ENCODE measurements at places on chromosomes 1 and 21.

GRCh38 chr1:89837036-89837481 is 16.2 kb downstream of the LRRC8D start:
- no peak for DNase-seq

DNA sequence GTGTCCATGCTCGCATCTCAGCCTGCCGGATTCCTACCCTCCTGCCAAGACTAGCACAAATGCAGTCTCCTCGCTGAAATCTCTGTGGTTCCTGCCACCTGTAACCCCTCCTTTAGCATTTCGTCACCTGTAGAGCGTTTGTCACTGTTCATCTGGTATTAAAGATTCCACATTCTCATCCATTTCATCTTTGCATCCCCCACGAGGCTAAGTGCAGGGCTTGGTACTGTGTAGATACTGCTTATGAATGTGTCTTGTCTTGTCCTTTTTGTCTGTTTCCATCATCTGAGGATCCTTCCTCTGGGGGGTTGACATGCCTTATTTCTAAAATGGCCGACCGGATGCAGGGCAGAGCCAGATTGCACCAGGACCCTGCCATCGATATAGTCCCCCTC is 53.7 kb upstream of the DNAJC6 start:
- no peak for DNase-seq

DNA sequence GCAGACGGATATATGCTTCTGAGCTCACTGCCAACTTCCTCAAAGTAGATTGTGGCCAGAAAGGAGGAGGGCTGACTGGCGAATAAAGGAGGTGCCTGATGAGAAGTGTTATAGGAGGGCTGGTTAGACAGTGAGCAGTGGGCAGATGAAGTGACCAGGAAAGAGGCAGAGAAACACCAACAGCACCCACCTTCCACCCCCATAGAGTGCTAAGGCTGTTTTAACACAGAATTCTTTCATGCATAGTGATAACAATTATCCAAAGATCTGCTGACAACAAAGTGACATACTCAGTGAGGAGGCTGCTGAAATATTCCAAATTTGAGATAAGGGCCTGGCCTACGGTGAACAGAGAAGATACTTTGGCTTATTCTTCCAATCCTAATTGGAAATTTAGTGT is 21.2 kb upstream of the MTR start:
- no peak for DNase-seq

- no peak for DNase-seq
Observed at GRCh38 chr1:108862017-108862610, 5.2 kb upstream of the AKNAD1 start.

DNA sequence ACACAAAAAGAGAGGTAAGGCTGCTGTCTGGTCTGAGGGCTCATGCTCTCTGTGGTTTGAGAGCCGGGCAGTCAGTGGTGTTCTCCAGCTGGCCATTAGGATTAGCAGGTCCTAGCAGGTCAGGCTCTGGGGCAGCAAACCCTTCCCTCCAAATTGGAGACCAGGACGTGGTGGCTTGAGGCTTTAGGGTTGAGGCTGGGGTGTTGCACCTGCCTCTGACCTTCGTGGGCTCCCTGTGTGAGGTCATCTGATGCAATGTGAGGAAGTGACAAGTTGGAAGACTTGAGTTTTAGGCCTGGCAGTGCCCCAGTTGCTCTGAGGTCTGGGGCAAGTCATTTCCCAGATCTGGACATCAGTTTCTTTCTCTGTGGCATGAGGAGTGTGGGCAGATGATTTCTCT is 24.4 kb downstream of the SZRD1 start:
- DNase-seq = no peak

DNA sequence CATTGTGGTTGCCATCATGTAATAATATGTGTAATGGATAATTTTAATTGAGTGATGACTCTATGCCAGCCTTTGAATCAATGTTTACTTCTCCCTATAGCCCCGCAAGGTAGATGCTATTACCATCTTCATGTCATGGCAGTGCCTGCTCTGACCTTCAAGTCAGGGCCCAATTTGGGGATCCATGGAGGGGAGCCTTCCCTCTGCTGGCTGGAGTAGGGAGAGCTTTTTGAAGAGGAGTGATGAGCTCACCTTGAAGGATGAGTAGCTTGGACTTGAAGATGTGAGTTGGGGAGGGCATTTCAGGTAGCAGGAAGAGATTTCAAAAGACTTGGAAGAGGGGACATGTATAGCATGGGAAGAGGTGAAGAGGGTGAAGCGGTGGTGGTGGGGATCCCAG is 189.2 kb downstream of the FOXD2 start:
- DNase-seq = no peak

GRCh38 chr1:111553196-111553595 is 49.8 kb upstream of the ADORA3 start:
- DNase-seq = no peak

GRCh38 chr1:185483664-185484450 is 166.8 kb upstream of the IVNS1ABP start:
- DNase-seq = no peak

DNA sequence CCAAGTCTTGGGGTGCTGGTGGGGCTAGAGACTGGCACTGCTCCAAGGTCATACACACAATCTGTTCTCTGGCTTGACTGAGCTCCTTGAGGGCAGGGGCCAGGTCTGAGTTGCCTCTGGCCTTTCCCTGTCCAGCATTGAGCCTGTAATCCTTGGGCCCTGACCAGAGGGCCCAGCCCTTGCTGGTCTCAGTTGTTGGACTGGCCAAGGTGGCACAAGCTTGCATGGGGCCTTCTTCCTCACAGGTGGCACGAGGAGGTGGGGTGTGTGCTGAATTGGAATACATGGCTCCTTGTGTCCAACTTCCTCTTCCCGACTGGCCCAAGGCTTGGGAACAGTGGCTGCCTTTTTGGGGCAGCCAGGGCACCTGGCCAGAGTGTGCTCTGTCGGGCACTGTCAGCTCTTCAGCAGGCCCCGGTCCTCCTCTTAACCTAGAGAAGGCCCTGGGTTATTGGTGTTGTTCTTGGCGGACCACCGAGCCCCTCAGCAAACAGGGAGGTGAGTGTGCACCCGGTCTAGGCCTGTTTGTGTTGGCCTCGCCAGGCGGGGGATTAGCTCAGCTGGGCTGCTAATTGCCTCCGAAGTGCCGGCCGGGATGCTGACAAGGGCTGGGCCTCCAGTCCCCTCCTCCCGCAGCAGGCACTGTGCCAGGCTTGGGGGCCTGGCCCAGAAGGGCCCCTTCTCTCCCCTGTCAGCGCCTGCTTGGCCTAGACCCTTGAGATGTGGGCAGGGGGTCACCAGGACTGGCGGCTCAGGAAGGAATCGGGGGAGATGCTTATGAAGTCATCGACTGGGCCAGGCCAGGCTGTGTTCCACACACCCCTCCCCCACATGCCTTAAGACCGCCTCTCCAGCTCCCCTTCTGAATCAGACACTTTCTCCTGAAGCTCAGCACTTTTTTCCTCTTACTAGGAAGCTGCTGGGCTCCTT is 28.5 kb downstream of the WNT4 start:
- no peak for DNase-seq
